ENCODE measurements at places on chromosomes 11 and 22.
A peak's percentile ranks its signal among the peaks of the same experiment; 100 is the strongest.

DNA sequence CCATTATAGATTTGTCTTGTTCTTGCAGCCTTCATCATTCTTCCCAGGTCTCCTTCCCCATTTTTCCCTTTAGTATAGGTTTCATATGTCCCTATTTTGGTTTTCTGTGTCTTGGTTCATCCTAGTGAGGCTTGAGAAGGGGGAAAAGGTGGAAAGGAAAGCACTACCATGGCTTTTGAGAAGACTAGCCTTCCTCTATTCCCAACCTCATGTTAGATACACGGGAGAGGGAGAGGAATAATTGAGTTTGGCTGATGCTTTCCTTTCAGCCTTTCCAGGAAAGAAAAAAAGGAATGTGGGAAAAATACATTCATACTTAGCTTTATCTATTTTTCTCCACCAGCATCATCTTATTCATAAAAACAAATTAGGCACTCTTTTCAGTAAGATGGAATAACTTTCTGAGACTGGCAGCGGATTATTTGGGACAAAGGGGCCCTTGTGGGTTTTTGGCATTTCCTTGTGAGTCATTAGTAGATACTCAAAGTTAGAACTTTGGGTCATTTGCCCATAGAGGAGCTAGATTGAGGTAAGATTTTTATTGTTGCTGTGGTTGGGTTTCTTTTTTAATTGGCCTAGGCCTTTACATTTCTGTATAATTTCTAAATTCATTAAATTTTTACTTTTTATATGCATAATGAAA, 23.8 kb downstream of the CAPRIN1 start:
- DNase-seq: peak; percentile 78

- peak; percentile 81 for DNase-seq
Measured at GRCh38 chr11:723120-723883, 17.3 kb downstream of the EPS8L2 start.

DNA sequence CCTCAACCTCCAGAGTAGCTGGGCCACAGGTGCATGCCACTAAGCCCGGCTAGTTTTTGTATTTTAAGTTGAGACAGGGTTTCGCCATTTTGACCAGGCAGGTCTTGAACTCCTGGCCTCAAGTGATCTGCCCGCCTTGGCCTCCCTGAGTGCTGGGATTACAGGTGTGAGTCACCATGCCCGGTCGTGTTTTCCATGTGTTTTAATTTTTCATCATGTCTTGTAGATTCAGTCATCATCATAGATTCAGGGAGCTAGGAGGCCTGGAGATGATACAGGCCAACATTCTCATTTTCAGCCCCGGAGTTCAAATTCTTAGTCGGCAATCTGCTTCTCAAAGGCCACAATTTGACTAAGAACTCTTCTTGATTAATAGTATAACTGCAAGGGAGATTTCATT, 73.5 kb upstream of the GRAMD1B start:
- DNase-seq: no peak

DNA sequence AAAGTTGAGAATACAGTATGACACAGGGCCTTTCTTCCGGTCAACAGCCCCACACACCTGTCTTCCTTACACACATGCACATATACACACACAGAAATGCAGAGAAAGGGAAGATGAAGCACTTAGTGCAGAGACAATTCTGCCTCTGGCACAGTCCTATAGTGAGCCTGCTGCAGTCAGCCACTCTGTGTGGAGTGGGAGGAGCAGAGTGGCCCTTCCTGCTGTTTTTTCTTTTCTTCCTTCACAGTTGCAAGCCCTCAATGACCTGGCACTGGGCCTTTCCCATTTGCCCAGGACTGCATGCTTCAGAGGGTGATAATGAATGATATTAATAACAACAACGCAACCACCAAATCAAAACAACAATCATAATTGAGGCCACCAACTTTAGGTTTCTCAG, 527.0 kb upstream of the B3GAT1 start:
- no peak for DNase-seq

DNA sequence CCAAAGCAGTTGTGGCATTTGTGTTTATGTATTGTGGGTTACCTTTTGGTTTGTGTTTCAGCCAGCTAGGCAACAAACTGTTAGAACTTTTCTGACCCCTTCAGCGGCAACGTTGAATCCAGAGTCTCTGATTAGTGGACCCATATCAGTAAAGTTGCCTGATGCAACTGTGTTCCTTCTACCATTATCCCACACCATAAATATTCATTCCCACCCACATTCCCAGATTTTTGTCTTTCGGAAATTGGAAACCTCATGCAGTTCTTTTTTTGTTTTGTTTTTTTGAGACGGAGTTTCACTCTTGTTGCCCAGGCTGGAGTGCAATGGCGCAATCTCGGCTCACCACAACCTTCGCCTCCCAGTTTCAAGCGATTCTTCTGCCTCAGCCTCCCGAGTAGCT, 30.7 kb upstream of the RBX1 start:
- no peak for DNase-seq

DNA sequence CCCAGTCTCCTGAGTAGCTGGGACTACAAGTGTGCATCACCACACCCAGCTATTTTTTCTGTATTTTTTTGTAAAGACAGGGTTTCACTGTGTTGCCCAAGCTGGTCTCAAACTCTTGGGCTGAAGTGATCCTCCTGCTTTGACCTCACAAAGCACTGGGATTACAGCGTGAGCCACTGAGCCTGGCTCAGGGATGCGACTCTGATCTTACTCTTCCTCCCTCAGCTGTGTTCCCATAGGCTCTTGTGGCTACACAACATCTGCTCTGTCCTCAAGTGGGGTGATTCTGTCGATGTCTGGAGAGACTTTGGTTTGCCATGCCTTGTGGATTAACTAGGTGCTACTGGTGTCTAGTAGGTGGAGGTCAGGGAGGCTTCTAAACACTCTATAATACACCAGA, 127.0 kb upstream of the SERPIND1 start:
- no peak for DNase-seq

GRCh38 chr22:36397131-36398093, 9.6 kb upstream of the MYH9 start:
- no peak for DNase-seq

GRCh38 chr11:126924376-126925040, 76.1 kb downstream of the KIRREL3 start:
- no peak for DNase-seq

DNA sequence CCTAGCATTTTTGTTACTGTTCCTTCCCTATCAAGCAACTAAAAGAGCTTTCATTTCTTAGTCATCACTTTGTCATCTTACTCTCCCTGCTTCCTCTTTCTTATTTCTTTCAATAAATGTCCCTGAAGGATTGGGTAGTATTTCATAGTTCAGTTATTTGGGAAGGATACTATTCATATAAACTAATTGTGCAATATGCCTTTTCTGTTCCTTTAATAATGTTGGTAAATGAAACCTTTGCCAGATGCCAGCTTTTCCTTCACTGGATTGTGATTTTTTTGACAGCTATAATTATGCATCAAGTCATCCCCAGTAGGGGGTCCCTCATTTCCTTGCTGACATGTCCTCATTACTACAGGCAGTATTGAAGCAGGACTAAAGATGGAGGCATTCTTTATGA, 101.7 kb downstream of the ATM start:
- no peak for DNase-seq

GRCh38 chr11:112352907-112353306, 92.2 kb upstream of the PLET1 start:
- no peak for DNase-seq

GRCh38 chr22:21826204-21826603, 41.2 kb downstream of the MAPK1 start:
- no peak for DNase-seq

DNA sequence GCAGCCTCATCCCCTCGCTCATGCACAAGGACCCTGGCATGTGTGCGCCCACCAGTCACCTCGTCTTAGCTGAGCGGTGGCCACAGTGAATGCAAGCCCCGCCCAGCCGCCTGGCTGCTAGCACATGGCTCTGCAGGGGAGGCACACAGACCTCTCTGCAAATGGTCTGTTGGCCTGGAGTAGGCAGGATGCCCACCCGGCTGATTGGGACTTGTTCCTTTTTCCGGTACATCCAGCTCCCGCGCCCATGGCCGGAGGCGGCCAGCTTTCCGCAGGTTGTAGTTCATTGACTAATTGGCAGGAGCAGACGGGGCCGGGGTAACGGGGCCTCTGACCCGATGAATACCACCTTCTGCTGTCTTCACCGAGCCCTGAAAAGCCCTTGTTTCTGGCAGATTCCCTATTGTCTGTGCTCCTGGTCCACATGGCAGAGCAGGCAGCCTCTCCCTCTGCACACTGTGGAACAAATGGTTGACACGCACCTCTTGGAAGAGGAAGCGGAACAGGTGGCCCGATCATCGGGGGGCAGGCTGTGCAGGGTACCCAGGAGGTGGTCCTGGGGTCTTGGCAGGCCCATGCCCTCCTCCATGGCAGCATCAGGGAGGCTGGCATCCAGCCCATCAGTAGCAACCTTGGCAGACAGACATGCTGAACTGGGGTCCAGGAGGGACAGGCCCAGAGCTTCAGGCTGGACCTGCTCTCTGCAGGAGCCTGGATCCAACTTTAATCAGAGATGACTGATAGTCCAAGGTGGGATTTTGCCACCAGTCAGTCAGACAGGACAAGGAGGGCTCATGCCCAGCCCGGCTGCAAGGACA, 1512.0 kb downstream of the BRD1 start:
- no peak for DNase-seq

GRCh38 chr11:113817626-113818025, 38.0 kb downstream of the CLDN25 start:
- no peak for DNase-seq

DNA sequence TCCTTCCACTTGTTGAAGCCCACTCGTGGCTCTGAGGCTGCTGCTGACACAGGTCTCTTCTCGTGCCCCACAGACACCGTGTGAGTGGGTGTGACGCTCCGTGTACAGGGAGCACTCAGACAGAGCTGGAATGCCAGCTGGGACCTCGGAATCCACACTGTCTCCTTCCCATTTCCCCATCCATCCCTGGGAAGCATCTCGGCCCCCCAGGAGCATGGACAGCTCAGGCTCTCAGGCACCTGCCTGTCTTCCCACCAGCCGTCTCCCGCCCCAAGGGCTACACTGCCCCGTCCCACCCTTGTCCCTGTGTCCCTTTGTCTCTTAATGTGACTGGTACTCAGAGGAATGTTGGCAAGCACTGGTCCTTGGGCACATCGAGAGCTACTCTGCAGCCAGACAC, 63.8 kb downstream of the ARHGAP8 start:
- DNase-seq: no peak

- DNase-seq: no peak
Measured at GRCh38 chr11:62186195-62186594, 3.8 kb upstream of the SCGB1D1 start.

- DNase-seq: peak; percentile 84
Measured at GRCh38 chr11:126132319-126132718, 69.7 kb upstream of the CDON start.

DNA sequence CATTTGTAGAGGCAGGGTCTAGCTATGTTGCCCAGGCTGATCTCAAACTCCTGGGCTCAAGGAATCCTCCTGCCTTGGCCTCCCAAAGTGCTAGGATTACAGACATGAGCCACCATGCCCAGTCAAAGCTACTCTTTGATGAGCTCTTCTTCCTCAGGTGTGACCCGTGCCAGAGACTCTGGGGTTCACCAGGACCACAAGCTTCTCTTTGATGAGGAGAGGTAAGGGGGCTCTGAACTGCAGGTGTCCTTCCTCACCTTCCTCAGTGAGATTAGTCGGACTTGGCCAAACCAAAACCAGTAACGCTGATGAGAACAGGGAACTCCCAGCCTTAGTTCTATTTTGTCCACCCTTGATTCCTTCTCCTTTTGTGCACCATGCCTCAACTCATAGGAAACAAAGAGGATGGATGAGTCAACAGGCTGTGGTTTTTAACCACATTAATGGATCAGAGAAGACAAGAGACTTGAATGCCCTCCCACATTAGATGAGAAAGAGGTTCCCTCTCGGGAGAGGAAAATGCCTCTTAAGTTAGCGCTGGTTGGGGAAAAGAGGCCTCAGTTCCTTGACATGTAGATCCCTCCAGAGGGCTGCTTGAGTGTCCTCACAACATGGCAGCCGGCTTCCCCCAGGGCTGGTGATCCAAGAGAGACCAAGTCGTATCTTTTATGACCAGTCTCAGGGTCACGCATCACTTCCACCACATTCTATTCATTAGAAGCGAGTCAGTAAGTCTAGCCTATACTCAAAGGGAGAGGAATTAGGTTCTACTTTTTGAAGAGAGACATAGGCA, 25.7 kb upstream of the CTR9 start:
- no peak for DNase-seq

- no peak for DNase-seq
Measured at GRCh38 chr11:64476881-64477280, 114.1 kb upstream of the SLC22A12 start.
